ENCODE measurements at places on chromosomes 12 and 14.

DNA sequence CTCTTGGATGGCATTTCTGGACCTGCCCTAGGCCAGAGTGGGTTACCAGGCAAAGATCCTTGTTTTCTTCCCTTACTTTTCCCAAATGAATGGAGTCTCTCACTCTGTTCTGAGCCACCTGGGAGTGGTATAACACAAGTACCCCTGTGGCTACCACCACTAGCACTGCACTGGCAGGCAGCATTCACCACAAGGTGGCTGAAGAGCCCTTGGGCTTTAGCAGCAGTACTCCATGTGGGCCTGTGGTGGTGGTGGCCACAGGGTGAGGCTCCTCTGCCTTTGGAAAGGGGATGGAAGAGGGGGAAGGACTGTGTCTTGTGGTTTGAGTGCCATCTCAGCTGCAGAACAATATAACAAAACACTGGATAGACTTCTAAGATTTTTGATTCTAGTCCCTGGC, 38.1 kb upstream of the LMNTD1 start:
- DNase-seq: no peak

DNA sequence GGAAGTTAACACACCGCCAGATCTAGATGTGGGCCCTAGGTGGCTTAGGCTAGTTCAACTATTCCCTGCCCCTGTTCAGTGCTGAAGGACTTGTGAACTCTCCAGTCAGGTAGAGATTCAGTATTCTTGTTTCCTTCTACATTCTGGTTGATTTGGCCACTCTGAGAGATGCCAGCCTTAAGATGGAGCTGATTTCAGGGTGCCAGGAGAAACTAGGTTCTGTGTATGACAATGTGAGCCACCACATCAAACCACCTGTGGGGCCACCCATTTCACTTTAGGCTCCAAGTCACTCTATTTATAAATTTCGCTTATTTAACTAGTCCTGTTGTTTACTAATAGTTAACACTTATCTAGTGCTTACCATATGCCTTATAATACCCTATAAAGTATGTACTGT, 26.0 kb downstream of the FRMD6 start:
- DNase-seq: no peak

DNA sequence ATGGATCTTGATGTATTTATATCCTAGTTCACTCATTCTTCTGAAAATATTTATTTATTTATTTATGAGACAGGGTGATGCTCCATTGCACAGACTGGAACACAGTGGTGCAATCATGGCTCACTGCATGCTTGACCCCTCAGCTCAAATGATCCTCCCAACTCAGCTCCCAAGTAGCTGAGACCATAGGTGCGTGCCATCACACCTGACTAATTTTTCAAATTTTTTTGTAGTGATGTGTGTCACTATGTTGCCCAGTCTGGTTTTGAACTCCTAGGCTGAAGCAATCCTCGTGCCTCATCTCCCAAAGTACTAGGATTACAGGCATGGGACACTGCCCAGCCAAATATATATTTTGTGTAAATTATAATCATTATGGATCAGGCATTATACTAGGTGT, 595.6 kb upstream of the ATP2B1 start:
- DNase-seq: no peak

GRCh38 chr12:80655751-80656150, 51.7 kb upstream of the MYF6 start:
- no peak for DNase-seq

DNA sequence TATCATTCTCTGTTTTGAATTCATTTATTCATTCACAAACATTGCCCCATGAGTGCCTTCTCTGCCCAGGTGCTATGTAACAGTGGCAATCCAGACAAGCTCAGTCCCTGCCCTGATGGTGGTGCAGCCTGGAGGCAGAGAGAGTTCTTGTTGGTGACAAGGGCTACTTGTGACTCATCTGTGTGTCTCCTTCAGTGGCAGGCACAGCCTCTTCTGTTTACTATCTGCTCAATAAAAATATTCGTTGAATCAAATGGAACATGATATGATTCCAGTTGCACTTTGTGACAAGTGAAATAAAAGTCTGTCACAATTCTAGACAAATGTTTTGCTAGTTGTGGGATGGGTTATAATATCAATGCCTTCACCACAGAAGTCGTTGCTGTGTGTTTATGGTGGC, 20.6 kb upstream of the CPM start:
- no peak for DNase-seq

GRCh38 chr14:80264702-80265101, 53.4 kb upstream of the DIO2 start:
- no peak for DNase-seq

DNA sequence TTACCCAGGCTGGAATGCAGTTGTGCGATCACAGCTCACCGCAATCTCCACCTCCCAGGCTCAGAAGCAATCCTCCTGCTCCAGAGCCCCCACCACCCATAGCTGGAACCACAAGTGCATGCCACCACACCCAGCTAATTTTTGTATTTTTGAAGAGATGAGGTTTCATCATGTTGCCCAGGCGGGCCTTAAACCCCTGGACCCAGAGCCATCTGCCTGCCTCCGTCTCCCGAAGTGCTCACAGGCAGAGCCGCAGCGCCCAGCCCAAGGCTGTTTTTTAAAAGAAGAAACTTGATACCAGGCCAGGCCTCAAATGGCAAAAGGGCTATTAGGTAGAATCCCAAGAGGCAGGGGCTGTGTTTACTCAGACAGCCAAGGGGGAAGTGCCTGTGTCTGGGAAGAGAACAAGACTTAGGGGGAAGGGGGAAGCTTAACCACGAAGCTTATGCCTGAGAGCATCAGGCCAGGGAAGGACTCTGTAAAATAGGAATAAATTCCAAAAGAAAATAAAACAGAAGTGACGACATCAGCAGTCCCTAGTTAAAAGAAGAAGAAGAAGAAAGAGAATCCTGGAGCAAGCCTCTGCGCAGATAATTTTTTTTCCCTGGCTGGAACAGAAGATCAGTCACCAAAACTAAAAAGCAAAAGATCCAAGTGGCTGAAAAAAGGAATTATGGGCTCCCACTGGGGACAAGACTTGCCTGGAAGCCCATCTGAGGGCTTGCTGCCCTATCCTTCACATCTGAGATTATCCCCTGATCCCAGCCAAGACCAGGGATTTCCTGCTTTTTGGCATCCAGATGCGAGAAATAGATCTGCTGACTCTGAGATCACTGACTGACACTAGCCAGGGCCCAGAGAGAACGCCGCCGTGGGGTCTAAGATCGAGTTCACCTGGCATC, 170.5 kb downstream of the NDUFA12 start:
- DNase-seq: no peak

GRCh38 chr12:38880288-38880687, 25.1 kb downstream of the CPNE8 start:
- DNase-seq: no peak

- DNase-seq: no peak
Observed at GRCh38 chr12:86376052-86376451, 119.9 kb upstream of the MGAT4C start.

DNA sequence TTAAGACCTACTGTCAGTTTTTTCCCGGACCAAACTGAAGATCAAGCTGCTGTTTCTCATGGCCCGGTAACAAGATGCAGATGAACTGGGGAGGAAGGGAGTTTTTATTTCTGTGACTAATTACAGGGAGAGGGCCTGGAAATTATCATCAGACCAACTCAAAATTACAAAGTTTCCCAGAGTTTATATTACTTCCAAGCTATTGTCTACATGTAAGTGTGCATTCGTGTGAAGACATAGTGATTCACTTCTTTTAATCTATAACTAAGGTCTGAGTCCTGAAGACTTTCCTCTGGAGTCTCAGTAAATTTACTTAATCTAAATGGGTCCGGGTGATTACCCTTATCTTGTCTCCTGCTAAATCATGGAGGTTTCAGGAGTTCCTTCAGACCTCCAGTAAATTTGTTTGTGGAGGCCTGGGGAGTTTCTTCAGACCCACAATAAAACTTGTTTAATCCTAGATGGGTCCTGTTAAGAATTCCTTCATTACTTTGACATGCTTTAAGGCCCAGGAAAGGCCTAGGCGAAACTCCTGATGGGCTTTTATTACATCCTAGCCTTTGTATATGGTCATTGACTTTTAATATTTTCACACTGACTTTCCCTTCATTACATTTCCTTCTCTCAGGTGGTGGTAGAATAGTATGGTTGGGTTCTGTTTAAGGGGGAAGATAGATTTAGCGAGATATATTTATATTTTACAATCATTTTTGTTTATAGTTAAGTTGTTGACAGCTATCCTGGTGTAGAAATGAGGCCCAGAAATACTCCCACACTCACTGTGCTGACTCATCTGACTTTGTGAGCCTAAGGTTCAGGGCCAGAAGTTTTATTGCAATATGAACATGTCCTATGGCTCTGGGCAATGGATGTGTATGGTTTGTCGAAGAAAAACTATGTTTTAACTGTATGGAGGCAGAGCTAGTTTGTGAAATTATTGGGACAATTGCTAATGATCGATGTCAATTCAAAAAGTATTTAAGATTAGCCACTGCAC, 627.0 kb upstream of the FBXO33 start:
- DNase-seq: no peak

- no peak for DNase-seq
Observed at GRCh38 chr14:39704594-39704993, 272.4 kb upstream of the FBXO33 start.

GRCh38 chr12:81610955-81611889, 147.9 kb downstream of the PPFIA2 start:
- DNase-seq: no peak

GRCh38 chr12:64385468-64385867, 5.1 kb downstream of the C12orf56 start:
- DNase-seq: peak; percentile 15

GRCh38 chr14:75232597-75232996, 46.0 kb upstream of the FOS start:
- no peak for DNase-seq

DNA sequence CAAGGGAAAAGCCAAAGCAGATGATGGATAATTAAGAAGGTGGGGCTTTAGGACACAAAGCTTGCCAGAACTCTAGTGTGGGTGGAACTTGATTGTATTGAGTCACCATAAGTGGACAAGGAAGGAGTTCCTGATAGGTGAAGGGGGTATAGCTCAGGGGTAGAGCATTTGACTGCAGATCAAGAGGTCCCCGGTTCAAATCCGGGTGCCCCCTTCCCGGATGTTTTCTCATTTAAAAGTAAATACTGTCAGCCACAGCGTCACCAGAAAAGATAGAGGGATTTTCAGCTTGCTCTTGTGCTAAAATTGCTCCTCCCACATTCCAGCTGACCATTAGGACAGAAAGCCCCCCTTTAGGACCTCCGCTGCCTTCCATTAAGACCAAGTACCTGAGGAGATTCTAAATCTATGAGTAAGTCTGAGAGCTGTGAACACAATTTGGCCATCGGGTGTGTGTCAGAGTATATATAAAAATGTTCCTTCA, 36.6 kb downstream of the DCAF4 start:
- DNase-seq: peak; percentile 57

DNA sequence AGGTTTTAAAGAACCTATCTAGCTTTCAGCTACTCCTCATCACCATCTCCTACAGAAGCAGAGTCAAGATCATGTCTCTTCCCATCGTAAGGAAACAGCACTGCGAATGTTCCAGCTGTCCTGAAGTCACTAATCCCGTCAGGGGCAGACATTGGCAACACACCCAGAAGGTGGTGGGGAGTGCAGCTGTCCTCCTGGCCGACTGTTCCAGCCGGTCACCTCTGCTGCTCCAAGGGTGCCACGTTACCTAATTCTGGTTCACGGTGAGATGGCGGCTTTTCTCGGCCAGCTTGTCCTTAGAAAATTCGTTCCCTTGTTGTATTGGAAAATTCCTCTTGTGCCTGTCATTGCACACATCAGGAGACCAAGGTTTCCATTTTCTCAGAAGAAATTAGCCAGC, 196.2 kb downstream of the ZFP36L1 start:
- DNase-seq: no peak

DNA sequence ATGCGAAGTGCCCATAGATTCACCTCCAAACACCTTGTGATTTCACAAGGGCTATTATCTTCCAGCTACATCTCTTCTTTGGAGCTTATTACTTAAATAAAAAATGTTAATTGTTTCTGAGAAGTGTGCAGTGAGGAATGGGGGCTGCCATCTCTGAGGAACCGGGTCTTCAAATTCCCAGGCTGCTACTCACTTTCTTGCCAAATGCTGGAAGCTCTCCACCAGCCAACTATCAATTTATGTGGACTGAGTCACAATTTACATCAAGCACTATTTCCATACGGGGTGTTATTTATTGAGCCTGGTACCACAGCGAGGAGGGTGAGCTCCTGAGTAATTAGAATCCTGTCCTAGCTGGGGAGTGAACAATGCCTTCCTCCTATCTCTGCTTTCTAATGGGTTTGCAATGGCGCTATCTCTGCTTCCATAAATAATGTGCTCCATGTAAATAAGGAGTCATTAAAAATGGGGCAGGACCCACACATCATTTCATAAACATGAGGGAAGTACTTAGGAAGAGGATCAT, 898.3 kb downstream of the VRK1 start:
- no peak for DNase-seq

DNA sequence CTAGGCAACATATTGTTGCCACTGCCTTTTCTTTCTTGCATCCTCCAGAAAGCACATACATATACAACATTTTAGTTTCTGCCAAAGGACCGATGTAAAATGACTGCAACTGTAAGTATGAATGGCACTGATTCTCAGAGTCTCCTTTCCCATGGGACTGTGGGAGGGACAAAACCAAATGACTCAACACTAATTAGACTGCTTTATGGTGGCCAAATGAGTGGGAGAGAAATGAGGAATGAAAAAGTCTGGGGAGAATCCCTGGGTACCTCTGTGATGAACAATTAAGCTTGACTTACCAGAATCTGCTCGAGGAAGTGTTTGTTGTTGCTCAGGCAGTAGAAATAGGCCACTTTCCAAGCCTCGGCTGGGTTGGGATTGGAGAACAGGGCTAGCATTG, 10.1 kb downstream of the ZFYVE26 start:
- no peak for DNase-seq

- no peak for DNase-seq
Observed at GRCh38 chr12:76946446-76946845, 67.6 kb upstream of the CSRP2 start.

- DNase-seq: no peak
Observed at GRCh38 chr14:34075042-34075744, 124.3 kb upstream of the EGLN3 start.

- DNase-seq: no peak
Observed at GRCh38 chr14:102015045-102015685, 50.8 kb downstream of the DYNC1H1 start.
